ENCODE measurements at places on chromosomes 4 and X. TPM values are rescaled to one million over a fixed set of nuclear protein-coding genes. Genes with fewer than 3 reads are reported as not detected.

IL13RA1 gene
- polyA plus RNA-seq: 31.2 TPM

ABCD1 gene
- polyA plus RNA-seq: 14.0 TPM

STK32B gene
- 7.9 TPM for polyA plus RNA-seq

NBDY gene
- polyA plus RNA-seq: 52.0 TPM

OTC gene
- not detected for polyA plus RNA-seq

MXRA5 gene
- polyA plus RNA-seq: 91.6 TPM

NEUROG2 gene
- polyA plus RNA-seq: 0.22 TPM

DNA sequence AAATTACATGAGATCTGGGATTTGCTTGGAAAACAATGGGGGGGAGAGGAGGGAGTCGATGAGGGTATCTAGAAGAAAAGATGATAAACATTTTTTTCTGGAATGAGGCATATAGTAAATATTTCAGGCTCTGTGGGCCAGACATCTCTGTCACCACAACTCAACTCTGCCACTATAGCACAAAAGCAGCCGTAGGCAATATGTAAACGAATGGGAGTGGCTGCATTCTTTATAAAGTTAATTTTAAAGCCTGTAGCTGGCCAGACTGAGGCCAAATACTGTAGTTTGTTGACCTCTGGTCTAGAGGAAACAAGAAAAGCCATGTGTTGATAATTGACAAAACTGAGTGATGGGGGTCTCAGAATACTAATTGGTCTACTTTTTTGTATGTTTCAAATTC lies 14.1 kb upstream of the TCEANC start:
- no peak for DNase-seq

DNA sequence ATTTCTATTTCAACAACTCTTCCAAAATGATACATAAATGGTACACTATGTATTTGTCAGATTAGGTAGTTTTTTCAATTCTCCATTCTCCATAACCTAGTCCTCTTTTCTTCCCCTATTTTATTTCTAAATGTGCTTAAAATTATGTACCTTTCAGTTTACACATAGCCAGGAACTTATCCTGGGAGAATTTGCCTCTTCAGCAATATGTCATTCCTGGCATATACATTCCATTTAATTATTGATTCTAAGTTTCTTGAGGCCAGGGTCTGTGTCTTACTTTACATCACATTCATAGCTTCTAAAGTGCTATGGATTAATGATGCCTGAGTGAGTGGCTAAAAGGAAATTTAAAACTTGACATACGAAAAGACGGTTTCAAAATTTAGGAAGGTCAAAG lies 199.8 kb downstream of the PDGFRA start:
- no peak for DNase-seq

DNA sequence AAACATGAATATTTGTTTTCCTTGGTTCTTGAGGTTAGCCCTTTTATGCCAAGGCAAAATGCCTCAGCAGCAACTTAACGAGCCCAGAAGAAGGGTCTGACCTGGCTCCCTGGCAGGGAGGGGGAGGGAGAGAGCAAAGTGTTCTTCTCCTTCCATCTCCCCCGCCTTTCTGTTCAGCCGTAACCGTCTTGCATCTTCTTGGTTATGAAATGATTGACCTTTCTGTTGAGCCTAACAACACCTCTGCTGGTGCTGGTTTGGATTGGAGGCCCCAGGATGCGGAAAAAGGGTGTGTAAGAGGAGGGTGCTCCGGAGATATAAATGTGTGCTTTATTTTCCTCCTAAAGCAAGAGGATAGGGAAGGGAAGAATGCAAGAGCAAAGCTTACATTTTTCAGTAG lies 44.7 kb downstream of the PTTG2 start:
- DNase-seq: no peak

DNA sequence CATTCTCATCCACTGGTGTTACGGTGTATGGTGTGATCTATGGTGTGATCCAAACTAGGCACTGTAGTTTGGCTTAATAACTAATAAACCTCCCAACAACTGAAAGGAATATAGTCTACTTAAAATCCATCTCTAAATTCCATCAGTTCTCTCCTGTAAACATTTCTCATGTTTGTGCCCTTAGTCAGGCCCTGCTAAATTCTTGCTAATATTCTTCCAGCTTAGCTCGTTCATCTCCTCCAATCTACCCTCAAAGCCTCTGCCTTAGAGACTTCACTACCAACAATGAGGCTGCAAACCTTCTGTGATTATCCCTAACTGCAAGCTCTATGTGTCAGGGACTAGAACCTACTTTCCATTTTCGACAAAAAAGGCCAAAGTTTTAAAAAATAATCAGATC lies 28.1 kb downstream of the ZAR1 start:
- DNase-seq: no peak

DNA sequence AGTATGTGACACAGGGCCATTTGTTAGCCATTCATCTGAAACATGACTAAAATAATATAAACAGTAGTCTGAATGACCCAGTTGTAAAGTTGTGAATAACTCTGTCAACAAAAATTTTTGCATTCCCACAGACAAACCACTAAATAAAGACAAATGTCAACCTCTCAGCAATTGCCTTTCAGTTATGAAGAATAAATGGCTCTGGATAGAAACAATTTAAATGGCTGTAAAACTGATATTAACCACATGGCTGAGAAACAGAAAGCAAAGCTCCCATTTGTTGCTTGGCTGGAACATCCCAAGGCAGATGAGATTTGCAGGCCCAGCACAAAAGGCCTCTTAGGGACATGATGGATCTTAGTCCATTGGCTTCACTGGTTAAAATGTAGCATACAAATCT lies 296.3 kb downstream of the GALNTL6 start:
- no peak for DNase-seq

- peak; percentile 59 for DNase-seq
Observed at GRCh38 chr4:112938461-112939058, 110.9 kb upstream of the ANK2 start.

GRCh38 chr4:152304220-152304619 lies 231.7 kb downstream of the FBXW7 start:
- DNase-seq: no peak

- no peak for DNase-seq
Observed at GRCh38 chr4:21901831-21902230, 46.7 kb downstream of the KCNIP4 start.

DNA sequence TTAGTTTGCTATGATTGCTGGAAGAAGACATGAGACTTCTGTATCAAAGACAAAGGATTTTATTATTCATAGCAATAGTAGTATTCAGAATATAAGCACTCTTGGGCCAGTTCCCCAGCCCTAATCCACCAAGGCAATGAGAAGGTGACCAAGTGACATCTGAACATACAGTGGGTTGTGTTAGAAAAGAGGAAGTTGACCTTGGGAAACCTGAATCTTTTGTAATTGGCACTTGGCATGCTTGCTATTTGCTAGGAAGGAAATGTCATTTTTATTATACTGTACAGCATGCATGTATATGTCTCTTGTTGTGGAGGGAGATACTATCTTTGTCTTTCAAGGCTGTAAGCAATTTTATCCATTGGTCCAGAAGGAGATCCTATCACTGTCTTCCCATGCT lies 216.1 kb upstream of the FAT1 start:
- no peak for DNase-seq

DNA sequence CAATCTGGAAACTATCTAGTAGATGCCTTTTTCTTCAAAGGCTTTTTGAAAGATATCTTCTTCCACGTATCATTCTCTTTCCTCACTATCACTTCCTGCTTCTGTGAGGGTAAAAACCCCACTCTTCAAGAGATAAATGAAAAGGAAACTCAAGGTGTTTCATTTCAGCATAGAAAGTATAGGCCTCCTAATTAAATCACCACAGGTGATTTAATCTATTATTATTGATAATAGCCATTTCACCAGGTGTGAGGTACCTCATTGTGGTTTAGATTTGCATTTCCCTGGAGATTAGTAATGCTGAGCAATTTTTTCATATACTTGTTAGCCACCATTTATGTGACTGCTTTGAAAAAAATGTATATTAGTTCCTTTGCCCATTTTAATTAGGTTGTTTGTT lies 92.0 kb upstream of the EMCN start:
- no peak for DNase-seq

- no peak for DNase-seq
Observed at GRCh38 chrX:24423960-24424359, 41.1 kb upstream of the PDK3 start.

DNA sequence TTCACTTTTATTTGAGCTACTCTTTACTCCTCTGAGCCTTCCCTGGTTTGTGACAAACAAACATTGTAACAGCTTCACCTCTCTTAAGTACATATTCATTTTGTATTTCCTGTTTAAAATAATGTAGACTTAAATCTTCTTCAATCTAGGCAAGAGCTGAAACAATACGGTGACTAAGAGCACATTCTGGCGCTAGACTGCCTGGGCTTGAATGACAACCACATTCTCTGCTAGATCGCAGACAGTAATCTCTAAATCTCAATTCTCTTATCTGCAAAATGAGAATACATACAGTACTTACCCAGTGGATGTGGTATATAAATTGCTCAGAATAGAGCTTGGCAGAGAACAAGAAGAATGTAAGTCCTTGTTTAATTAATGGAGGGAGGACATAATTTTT lies 144.8 kb downstream of the ARAP2 start:
- no peak for DNase-seq
